ENCODE measurements at places on chromosomes 11 and 22.

DNA sequence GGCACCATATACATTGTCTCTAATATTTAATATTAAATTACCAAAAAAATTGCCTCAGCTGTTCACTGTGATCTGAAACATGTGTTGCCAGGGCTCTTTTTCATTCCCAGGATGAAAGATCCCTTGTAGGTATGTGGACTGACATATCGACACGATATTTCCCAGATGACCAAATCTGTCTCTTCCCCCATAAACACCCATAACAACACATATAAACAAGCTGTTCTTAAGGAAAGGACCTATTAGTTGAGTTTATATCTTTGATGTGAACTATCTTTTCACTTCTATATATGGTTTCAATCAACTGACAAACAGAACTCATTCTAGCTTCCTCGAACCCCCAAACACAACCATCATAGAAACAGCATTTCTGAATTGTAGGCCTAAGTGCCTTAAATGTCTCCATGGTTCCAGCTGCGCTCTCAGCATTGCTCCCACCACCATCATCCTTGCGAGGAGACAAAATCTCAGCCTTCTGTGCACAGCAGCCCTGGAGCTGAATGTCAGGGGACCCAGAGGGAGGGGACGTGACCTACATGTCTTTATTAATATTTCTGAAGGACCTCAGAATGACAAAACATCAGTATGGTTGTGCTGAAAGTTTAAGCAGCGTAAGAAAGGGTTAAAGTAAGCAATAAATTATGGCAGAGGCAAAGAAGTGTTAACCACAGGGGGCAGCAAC is 67.0 kb downstream of the ETS1 start:
- DNase-seq, result no peak

DNA sequence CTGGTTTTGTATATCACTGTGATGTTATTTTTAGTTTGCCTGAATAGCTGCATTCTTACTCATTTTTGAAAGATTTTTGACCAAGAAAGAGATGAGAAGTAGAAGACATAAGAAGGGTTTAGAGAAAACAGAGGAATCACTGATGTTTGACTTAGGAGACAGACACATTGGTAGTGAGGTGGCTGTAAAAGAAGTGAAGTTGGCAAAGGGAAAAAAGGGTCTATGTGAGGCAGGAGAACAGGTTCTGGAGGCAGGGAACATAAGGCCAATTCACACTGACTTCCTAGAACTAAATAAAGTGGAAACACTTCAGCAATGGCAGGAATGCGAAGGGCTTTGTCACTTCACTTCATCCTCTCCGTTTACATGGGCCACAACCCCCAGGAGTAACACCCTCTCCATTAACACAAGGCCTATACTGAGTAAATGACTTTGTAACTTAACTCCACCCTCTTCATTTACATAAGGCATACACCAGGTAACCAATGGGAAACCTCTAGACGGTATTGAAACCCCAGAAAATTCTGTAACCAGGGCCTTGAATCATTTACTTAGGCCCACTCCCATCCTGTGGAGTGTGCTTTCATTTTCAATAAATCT is 36.5 kb downstream of the CTSC start:
- no peak for DNase-seq

GRCh38 chr11:86162239-86162638 is 82.3 kb upstream of the EED start:
- DNase-seq, result no peak

- DNase-seq, result no peak
These were observed 664 bp upstream of the PRSS23 start for GRCh38 chr11:86799680-86800075.

- no peak for DNase-seq
These were observed 47.6 kb downstream of the LMO2 start for GRCh38 chr11:33844236-33844635.

Measured in stimulated activated CD4-positive, alpha-beta T cell treated with anti-CD3 and anti-CD28 coated beads, Interleukin-2, amount 100 ng/mL, for 4 hours (primary cell).